ENCODE measurements at places on chromosomes 1 and 21.
A peak's percentile ranks its signal among the peaks of the same experiment; 100 is the strongest.

GRCh38 chr21:36747815-36748383 lies 49.0 kb downstream of the SIM2 start:
- DNase-seq: no peak

- no peak for DNase-seq
Observed at GRCh38 chr1:33443080-33443704, 12.3 kb upstream of the PHC2 start.

DNA sequence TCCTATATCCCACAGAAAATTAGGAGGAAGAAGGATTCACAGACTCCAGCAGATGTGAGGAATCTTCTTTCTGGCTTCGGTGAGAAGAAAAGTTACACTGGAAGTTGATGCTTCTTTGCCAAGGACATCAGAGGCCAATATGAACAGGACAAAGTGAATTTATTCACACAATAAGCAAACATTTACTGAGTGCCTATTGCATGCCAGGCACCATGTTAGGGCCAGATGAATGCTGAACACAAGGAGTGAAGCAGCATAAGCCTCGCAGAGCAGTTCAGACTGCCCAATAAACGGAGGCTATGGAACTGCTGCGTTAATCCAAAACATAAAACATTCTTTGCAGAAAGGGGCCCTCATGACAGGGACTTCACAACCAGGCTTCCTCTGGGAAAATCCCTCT lies 114.6 kb downstream of the LMX1A start:
- no peak for DNase-seq

DNA sequence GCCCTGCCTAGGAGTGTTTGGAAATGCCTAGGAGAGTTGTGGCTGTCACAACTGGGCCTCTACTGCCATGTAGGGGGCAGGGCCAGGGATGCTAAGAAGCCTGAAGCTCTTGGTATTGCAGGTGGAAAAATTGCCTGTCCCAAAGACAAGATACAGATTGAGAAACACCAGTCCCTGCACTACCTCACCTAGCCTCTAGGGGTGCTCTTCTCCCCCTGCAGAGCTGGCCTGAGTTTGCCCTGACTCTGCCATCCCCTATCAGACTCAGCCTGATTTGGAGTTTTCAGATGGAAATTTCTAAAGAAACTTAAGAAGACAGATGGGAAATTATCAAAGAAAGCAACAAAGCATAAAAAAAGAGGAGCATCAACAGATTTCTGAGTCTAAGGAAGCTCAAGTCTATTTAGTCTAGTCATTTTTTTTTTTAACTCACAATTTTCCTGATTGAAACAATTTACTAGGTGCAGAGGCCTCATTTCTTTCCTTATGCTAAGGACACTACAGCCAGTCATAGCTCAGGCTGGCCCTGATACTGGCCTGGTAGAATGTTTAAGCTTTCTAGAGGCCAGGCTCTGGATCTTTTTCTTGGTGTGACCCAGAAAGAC lies 61.4 kb upstream of the LRRN2 start:
- DNase-seq: peak; percentile 33

DNA sequence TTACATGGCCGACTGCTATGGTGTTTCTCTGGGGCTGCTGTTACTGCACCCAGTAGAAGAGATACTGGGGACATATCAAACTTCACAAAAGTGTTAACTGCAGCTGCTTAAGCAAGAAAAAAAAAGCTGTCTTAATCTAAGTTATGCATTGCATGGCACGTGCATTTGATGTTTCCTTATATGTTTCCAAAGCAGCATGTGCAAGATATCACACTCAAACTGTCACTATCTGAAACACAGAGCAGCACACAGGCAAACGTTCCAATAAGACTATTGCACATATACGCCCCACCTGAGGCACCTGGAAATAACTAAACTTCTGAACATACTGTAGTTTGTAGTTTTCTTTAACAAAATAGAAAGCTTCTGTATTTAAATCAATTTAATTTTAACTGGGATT lies 671.4 kb upstream of the ADGRL2 start:
- no peak for DNase-seq

GRCh38 chr1:209537336-209538114 lies 46.0 kb upstream of the CAMK1G start:
- DNase-seq: no peak

DNA sequence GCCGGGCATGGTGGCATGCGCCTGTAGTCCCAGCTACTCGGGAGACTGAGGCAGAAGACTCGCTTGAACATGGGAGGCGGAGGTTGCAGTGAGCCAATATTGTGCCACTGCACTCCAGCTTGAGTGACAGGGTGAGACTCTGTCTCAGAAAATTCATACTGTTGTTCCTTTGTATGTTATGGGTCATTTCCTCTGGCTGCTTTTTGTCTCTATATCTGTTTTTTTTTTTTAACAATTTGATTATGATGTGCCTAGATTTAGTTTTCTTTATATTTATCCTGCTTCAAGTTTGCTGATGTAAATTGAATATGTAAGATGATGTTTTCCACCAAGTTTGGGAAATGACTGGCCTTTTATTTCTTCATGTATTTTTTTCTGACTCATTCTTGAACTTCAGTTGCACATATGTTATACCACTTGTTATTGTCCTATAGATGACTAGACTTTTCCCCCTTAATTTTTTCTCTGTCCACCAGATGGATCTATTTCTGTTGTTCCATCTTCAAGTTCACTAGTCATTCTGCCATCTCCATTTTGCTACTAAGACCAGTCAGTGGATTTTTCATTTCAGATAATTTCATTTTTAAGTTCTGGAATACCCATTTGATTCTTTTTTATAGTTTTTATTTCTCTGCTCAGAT lies 173.5 kb downstream of the GALNT2 start:
- DNase-seq: no peak

GRCh38 chr1:111864862-111865261 lies 109.2 kb downstream of the DDX20 start:
- no peak for DNase-seq

- DNase-seq: no peak
Observed at GRCh38 chr1:185574139-185574875, 159.9 kb upstream of the HMCN1 start.

DNA sequence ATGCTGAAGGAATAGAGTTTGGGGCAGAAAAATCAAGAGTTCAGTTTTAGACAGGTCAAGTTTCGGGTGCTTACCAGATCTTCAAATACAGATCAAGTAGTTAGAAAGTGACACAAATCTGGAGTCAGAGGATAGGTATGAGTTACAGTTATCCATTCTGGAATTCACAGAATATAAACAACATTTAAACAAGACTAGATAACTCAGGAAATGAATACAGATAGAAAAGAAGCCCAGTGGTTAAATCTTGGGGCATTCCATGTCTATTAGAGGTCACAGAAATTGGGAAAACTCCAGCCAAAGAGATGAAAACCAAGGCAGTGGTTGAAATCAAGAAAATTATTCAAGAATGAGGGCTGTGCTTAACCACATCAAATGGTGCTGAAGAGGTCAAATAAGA lies 187.0 kb upstream of the HP1BP3 start:
- DNase-seq: no peak
